ENCODE measurements at places on chromosomes 1 and 21. TPM values are rescaled to one million over a fixed set of nuclear protein-coding genes. Genes with fewer than 3 reads are reported as not detected.

- H3K27me3 ChIP-seq, result no peaks in the 10 kb centered on the region
- no peak for DNase-seq
- H3K4me1 ChIP-seq, result no peaks in the 10 kb centered on the region
- H3K4me3 ChIP-seq, result no peak overlapping the region
- H3K27ac ChIP-seq, result no peak overlapping the region
- no peaks in the 10 kb centered on the region for H3K36me3 ChIP-seq
Measured at GRCh38 chr1:48678710-48679505, 97.8 kb downstream of the BEND5 start.

DNA sequence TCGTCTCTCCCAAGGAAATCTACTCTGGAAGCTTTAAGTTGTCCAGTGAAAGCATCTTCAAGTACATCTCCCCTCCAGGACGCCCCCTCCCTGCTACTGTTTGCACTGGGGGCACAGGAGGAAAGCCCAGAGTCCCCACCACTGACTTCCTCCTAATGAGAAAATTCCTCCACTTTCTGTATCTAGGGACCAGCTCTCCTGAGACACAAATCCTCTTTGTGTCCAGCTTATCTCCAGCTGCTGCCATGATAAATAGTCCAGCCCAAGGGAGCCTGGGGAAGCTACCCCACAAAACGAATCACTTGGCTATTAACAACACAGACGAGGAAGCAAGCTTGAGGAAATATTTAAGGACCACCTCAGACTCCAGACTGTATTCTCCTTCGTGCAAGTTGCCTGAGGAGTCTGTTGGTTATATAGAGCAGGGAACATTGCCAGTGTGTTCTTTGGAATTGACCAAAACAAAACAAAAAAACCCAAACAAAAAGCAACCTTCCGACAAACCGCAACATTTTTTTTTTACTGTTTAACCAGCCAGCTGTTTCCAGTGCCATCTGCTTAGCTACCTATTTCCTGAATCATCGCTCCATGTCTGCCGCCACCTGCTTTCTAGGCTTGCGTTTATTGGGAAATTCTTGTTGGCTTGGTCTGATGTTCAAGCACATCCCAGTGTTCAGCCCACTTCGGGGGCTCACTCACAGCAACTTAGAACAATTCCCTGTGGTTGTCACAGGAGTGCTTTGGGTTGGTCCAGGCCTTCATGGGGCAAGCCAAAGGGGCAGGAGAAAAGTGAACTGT is 7.7 kb downstream of the C1orf226 start:
- no peak overlapping the region for H3K4me3 ChIP-seq
- no peak for DNase-seq
- H3K4me1 ChIP-seq, result no peaks in the 10 kb centered on the region
- no peak overlapping the region for H3K27ac ChIP-seq
- no peaks in the 10 kb centered on the region for H3K27me3 ChIP-seq

DNA sequence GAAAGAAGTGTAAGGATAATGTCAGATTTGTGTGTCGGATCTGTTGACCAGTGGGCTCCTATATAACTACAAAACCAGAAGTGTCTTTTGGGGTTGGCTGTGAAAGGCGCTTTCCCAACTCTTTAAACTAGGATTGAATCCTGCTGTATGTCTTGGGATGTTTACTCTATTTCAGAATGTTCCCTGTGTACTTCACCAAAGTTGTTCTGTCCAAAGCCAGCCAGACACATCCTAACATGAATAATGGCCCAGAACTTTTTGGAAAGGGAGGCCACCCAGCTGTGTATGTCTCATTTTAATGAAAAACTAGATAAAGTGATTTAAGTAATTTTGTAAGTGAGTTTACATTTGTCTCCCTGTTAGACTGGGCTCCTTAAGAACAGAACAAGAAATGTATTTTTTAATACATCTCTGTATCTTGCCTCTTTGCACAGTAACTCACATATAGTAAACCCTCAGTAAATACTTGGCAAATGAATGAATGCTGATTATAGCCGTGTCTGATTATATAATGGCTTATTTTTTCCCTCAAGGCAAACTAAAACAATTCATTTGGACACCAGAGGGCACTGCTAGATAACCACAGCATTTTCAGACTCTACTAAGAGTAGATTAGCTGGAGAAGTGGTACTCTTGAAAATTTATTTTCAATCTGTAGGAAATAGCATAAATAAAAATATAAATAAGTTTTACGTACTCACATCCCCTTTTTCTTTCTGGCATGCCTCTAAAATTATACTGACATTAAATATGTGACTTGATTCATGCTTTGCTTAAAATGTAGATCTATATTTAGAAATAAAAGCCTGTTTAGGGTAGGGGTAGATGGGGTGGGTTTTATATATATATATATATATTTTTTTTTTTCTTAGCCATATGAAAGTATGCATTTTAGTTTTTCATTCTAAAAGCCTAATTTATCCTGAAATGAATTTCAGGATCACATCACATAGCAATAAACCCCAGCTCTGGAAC is 23.8 kb downstream of the TSEN15 start:
- peak; percentile 51 for DNase-seq
- H3K4me1 ChIP-seq, result no peaks in the 10 kb centered on the region
- H3K27ac ChIP-seq, result peak overlapping the region; percentile 46
- H3K4me3 ChIP-seq, result no peak overlapping the region

DNA sequence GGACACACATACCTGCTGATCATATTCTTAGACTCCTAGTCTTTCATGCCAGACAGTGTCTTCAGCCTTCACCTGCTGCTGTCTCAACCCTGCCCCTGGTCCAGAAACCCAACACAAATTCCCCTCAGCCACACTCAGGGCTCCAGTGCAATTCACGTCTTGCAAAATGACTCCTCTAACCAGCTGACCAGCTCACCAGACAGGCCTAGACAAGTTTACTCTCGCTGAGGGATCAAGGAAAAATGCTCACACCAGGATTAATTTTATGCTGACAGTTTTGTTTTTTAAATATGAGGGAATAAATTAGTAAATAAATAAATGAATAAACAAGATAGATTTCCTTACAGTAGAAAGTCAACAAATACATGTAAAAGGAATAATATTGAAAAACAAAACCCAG is 28.5 kb downstream of the CCDC185 start:
- H3K4me1 ChIP-seq, result no peaks in the 10 kb centered on the region
- H3K27me3 ChIP-seq, result no peaks in the 10 kb centered on the region
- no peak for DNase-seq
- no peak overlapping the region for H3K27ac ChIP-seq
- no peak overlapping the region for H3K4me3 ChIP-seq
- no peaks in the 10 kb centered on the region for H3K36me3 ChIP-seq

Gene RPTN
- total RNA-seq, result not detected

Gene DPYD
- 59.8 TPM for total RNA-seq

Gene LRRC53
- not detected for total RNA-seq
